ENCODE measurements at places on chromosomes 3 and 15.

DNA sequence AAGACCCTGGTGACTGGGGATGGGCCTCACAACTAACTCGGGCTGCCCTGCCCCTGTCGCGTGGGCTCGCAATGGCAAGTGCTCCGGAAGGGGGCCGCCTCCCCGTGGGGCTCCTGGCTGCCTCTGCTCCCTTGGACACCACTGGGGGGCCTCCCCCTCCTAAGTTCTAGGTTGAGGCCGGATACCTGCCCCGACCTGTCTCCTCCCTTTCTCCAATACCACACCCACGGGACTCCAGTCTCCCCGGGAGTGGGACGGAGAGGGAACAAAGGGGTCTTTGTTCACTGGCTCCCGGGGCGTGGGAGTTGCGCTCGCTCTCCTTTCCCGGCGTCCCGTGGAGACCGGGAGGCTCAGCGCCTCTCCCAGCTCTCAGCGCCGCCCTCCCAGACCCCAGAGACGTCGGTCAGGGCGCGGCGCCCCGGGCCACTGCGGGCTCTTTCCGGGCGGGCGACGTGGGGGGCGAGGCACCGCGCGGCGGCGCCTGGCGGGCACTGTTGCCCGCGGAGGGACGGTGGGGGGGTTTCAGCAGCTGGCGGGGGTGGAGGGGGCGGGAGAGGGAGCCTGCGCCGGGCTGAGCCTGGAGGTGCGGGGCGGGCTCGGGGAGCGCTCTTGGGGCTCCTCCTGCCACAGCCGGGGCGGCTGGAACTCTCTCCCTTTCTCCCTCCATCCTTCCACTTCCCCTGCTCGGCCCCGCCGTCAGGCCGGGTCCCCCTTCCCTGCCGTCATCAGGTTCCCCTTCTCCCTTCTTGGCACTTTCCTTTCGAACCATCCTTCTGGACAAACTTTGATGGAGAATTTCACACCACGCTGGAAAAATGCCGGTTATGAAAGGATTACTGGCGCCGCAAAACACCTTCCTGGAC lies at the start of gene KCNH8:
Gene KCNH8, plus strand, starts transcription at position 606 of the 863 bp plus-strand sequence. Its CDS starts 210 bp downstream, at position 816.
- peak; percentile 58 for DNase-seq

- no peak for DNase-seq
Observed at GRCh38 chr3:15682561-15683185, 81.1 kb downstream of the BTD start.

GRCh38 chr3:157088601-157089454 lies 71.1 kb downstream of the CCNL1 start:
- DNase-seq: peak; percentile 94

DNA sequence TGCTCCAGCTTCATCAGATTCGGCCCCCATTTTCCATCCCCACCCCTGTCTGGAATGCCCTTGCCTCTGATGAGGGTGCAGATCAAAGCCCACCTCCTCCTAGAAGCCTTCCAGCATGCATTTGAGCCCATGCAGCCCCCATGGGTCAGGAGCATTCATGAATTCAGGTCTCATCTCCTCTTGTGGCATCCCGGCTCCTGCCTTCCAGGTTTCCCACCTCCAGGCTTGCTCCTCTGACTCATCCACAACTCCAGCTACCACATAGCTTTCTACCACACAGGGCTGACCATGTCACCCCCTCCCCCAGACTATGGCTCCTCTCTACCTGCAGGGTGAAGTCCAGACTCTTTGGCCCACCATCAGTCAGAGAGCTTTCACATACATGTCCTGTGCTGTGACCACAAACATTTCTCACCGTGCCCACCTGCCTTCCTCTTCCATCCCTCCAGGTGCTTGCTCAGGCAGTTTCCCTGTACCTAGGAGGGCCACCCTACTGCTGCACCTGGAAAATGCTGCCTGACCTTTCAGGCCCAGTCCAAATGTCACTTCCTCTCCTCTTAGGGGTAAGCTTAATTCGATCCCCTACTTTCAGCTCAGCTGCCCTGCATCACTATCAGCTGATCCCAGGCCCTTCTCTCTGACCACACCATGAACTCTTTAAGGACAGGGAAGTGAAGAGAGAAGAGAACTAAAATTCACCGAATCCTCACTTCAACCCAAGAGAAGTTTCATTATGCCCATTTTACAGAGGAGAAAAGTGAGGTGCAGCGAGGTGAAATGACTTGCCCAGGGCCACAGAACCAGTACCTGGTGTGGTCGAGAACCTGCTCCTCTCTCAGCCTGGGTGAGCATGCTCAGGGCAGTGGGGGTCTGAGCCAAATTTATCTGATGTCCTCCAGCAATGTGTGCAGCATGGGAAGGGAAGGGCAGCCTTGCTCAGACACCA lies 13.7 kb upstream of the FGD5 start:
- DNase-seq: no peak

All from WTC11 (cell line).